ENCODE measurements at places on chromosomes 12 and 14.

DNA sequence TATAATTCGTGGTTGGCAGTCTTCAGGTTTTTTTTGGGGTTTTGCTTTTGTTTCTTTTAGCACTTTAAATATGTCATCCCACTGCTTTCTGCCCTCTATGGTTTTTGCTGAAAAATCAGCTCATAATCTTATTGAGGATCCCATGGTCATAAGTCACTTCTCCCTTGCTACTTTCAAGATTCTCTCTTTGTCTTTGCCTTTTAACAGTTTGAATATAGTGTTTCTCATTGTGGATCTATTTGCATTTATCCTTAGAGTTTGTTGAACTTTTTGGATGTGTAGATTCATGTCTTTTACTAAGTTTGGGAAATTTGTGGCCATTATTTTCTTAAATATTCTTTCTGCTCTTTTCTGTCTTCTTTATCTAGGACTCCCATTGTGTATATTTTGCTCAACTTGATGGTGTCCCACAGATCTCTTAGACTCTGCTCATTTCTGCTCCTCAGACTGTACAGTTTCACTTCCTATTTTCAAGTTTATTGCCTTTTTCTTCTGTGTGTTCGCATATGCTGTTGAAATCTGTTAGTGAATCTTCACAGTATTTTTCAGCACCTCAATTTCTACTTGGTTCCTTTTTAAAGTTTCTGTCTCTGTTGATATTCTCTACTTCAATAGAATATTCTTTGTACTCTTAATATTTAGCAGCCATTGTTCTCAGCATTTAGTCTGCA lies 70.8 kb downstream of the WNK1 start:
- DNase-seq: no peak

DNA sequence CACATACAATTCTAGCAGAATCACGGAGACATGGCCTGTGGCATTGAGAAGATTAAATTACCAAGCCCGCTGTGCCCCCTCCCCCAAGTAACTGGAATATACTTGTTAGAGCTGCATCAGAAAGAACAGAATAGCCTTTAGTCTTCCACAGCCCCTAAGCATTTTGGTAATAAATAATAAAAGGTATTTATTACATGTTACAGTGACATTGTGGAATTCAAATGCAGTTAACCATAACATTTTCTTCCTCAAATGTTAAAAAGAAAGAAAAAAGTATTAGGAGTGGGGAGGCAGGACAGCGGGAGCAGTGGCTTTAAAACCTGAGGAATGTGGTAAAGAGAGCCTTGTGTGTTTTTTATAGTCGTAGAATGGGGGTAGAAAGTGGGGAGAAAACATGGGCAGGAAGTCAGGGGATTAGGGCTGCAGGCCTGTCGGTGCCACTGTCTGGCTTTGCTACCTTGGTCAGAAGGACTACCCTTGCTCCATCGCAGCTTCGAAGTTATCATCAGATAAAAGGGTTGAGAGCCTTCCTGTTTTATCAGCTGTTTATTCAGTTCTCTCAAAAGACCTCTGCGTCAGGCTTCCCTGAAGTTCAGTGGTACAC lies 255.9 kb downstream of the MSRB3 start:
- no peak for DNase-seq

GRCh38 chr12:11745113-11745512 lies 95.6 kb downstream of the ETV6 start:
- no peak for DNase-seq

GRCh38 chr12:51942056-51942455 lies 9.4 kb upstream of the ACVR1B start:
- DNase-seq: no peak

- DNase-seq: no peak
Observed at GRCh38 chr14:61453103-61453767, 131.9 kb downstream of the PRKCH start.

- DNase-seq: no peak
Observed at GRCh38 chr14:60095781-60096450, 4.2 kb downstream of the PCNX4 start.

DNA sequence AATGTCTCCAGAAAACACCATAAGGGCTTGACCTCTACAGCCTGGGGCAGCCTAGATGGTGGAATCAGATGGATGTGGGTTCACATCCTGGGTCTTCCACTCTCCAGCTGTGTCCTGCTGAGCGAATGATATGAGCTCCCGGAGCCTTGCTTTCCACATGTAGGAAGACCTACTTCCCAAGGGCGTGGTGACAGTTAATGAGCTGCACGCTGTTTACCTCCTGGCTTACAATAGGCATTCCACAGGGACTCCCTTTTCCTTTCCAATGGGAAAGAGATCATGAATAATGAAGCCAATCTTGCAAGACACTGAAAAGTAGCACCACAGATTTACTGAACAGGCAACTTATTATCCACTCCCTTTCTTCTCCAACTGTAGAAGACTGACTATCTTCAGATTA lies 46.1 kb downstream of the TMTC1 start:
- no peak for DNase-seq

DNA sequence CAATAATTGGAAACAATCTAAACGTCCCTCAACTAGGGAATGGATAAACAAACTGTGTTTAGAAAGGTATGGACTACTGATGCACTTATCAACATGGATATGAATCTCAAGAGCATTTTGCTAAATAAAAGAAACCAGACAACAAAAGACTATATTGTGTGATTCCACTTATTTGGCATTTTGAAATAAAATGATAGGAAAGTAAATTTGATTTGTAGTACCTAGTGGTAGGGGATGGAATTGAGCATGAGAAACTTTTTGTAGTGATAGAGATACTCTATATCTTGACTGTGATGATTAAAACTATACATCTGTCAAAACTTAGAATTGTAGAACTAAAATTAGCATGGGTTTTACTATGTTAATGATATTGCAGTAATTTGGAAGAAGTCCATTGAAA lies 87.1 kb downstream of the ARID2 start:
- no peak for DNase-seq

- DNase-seq: no peak
Observed at GRCh38 chr12:29695026-29695425, 88.7 kb downstream of the TMTC1 start.

DNA sequence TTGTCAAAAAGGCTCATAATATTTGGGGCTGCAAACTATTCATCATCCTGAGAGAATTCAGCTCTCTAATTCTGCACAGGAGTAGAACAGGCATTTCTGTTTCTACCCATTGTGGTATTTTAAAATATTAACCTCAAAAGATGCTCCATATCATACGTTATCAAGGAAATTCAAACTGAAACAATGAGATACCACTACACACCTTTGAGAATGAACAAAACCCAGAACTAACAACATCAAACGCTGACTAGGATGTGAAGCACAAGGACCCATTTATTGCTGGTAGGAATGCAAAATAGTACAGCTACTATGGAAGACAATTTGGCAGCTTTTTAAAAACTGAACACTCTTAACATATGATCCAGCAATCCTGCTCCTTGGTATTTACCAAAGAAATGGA lies 171.8 kb downstream of the DUSP6 start:
- no peak for DNase-seq

- no peak for DNase-seq
Observed at GRCh38 chr14:96584199-96584906, 82.2 kb downstream of the PAPOLA start.

- no peak for DNase-seq
Observed at GRCh38 chr12:122851820-122852219, 16.6 kb downstream of the HIP1R start.

GRCh38 chr14:93092606-93093556 lies 22.8 kb downstream of the ITPK1 start:
- no peak for DNase-seq

DNA sequence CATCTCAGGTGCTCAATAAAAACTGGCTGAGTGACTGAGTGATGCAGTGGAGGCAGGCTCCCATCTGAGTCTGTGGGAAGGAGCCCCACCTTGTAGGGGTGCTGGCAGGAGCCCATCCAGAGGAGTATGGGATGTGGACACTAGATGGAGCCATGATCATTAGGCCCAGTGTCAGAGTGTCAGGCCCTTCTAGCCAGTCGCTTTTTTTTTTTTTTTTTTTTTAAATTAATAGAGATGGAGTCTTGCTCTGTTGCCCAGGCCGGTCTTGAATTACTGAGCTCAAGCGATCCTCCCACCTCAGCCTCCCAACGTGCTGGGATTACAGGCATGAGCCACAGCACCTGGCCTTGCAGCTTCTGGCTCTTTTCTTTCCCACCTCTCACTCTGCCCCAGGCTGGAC lies 11.5 kb downstream of the RITA1 start:
- peak; percentile 74 for DNase-seq

GRCh38 chr14:42370056-42370455 lies 763.4 kb downstream of the LRFN5 start:
- no peak for DNase-seq

DNA sequence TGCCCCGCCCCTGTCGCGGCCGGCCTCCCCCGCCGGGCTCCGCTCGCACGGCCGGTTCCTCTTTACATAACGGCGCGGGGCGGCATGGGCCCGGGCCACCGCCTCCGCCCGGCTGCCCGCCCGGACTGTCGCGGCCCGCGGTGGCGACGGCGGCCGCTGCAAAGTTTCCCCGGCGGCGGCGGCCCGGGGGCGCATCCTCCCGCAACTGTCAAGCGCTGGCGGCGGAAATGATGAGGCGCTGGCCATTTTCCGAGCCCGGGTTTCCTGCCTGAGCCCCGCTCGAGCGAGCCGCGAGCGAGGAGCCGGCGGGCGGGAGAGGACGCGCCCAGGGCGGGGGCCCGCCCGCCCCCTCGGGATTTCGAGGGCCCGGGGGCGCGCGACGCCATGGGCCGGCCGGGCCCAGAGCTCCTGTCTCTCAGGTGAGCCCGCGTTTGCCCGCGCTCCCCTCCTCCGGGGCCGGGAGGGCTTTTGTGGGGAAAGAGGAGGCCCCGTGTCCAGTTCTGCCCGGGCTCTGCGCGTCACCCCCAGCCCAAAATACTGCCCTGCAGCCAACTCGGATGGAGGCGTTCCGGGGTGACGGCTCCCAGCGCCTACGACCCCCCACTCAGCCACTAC lies at the start of gene SH2B3:
Gene SH2B3 (plus strand): TSS at position 65 of the 615 bp plus-strand sequence. CDS start 12,223 bp downstream, outside the sequence.
- DNase-seq: peak; percentile 74

DNA sequence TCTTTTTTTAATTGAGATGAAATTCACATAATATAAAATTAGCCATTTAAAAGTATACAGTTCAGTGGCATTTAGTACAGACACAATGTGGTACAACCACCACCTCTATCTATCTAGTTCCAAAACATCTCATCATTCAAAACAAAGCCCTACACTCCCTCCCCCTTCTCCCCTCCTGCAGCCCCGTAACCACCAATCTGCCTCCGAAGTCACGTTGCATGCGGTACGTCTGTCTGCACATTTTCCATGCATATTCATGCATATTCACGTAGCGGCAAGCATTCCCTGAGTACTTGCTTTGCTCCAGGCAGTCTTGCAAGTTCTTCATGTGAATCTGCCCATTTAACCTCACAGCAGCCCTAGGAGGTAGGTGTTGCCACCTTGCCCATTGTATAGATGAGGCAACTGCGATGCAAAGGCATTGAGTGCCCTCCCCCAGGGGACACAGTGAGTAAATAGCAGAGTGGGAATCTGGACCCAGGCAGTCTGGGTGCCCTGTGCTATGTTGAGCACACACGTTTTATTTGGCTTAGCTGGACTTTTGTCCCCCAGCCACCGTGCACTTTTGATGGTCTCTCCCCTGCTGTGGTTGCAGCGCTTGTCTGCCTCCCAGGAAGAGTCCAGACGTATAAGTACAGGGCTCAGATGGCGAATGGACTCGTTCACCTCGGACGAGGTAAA lies 43.4 kb downstream of the RIN3 start:
- DNase-seq: no peak

GRCh38 chr12:3958534-3958933 lies 85.3 kb upstream of the PARP11 start:
- no peak for DNase-seq

GRCh38 chr14:86168371-86168770 lies 638.4 kb downstream of the FLRT2 start:
- DNase-seq: no peak

DNA sequence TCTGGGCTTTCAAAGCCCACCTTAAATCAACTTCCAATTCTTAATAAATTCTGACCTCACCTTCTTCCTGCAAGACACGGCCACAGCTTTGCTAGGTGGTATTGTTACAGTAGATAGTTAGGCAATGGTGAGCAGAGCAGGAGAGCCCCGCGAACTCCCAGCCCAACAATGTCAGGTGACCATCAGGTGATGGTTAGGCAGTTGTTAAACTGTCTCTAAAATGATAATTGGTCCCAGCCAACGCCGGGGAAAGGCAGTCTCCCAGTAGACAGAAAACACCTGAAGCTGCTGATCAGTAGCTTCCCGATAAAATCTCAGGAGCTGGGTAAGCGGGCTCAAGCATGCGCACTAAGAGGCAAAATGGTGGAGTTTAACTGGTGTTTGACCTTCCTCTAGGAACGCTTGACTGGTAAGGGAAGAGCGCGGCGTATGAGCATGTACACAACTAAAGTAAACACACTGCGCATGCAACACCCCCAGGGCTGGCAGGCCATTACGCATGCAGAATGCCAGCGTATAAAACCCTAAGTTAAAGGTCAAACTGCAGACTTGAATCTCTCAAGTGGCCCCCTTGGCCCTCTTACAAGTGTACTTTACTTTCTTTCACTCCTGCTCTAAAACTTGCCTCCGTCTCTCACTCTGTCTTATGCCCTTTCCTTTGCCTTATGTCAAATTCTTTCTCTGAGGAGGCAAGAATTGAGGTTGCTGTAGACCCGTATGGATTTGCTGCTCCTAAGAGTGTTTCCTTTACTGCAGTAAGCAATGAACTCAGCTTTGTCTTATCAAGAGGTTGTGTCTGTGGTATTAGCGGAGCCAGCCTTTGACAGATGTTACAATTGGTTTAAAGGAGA lies 113.5 kb downstream of the C12orf75 start:
- DNase-seq: no peak

DNA sequence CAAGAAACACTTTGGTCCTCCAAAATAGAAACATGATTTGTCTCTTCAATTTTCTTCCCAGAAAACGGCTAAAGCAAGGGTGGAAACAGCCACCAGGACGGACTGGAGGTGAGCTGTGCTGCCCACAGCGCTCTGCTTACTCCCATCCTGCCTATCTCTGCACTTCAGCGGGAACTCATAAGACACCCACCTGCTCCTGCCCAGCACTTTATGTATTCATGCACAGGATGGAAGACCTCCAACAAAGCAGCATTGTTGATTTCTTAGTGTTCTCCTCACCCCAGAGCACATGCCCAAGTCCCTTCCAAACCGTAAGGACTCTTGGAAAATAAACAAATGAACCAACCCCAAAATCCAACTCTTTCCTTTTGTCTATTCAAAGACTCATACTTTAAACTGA lies 277.2 kb downstream of the MED13L start:
- no peak for DNase-seq

GRCh38 chr14:58107947-58108552 lies 44.0 kb downstream of the ARMH4 start:
- DNase-seq: peak; percentile 42
